ENCODE measurements at places on chromosomes 3 and 15.

GRCh38 chr15:80861731-80862170, 82.6 kb downstream of the CEMIP start:
- no peak for DNase-seq

DNA sequence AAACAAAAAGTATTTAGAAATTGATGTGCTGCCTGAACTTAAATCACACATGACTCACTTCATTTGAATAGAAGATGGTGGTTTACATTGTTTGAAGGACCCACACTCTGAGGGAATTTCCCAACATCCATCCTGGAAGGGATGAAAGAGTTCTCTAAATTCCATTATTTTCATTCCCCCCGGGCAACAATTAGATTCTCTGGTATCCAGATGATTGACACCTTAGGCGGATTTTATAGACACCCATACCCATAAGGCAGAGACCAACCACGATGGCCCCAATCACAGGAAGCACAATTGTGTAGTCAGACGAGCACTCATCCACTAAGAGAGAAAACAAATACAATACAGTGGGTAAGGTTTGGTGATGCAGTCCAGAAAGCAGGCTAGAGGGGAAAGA, 24.6 kb upstream of the MCCC1 start:
- DNase-seq, result no peak

DNA sequence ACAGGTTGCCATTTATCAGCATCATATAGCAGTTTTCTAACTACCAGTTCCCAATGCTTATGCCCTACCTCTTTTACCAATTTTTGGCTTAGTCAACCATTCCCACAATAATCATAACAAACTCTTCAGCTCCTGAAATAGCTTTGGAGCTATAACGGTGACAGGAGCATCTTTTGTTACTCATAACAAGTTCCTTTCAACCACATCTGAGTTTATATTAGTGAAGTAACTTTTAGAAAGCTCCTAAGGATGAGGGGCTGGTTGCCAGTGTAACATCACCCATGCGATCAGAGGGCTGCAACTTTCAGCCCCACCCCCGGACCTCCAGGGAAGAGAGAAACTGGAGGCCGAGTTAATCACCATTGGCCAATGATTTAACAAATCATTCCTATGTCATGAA, 495.3 kb upstream of the RASGRP1 start:
- DNase-seq, result no peak

GRCh38 chr3:156373095-156373494, 181.8 kb downstream of the SSR3 start:
- DNase-seq, result no peak

GRCh38 chr15:86101818-86102217, 22.1 kb downstream of the AGBL1 start:
- DNase-seq, result no peak

GRCh38 chr3:115550285-115550761, 73.0 kb upstream of the GAP43 start:
- DNase-seq, result no peak

- no peak for DNase-seq
Observed at GRCh38 chr3:55402886-55403609, 84.1 kb downstream of the WNT5A start.

DNA sequence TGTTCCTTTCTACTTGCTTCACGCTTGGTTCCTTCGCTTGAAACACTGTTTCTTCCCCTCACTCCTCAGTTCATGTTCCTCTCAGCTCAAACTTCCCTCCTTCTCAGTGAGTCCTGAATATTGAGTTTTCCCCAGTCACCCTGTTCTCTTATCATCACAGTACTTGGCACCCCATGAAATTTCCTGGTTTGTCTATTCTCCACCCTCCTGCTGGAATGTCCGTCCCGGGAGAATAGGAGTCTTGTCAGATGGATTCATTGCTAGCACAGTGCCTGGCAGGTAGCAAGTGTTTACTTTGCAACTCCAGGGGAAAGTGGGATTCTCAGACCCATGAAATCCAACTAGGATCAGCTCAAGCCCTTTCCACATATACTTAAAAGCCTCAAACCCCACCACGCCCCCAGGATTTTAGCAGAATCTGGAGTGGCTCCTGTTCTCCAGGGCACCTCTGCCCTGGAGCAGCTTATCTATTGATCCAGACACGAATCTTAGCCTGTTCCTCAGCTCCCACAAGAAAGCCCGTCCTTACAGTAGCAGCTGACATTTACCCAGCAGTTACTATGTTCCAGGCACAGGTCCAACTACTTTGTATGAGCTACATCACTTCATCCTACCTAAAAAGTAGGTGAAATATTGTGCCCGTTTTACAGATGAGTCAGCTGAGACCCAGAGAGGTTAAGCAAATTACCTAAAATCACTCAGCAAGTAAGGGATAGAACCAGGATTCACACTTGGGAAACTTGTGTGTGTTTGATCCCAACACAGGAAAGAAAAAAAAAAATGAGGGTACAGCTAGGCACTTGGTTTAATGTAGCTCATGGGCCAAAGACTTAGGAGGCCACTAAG, 36.8 kb upstream of the MAP3K13 start:
- no peak for DNase-seq

DNA sequence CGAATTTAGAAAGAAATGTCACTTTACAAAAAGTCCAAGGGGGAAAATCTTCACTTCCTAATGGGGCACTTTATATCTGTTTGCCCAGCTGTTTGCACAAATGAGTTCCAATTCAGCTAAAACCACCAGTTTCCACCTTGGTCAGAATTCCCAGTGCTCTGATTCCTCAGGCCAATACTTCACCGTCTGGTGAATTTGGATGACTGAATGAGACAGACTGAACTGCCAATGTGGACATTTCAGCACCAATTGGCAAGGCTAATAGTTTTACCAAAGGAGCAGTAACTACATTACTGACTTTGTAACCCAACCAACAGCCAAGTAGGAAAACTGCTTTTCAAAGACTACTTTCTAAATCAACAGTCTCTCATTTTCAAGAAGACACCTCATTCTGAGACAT, 51.8 kb downstream of the ABI3BP start:
- no peak for DNase-seq

DNA sequence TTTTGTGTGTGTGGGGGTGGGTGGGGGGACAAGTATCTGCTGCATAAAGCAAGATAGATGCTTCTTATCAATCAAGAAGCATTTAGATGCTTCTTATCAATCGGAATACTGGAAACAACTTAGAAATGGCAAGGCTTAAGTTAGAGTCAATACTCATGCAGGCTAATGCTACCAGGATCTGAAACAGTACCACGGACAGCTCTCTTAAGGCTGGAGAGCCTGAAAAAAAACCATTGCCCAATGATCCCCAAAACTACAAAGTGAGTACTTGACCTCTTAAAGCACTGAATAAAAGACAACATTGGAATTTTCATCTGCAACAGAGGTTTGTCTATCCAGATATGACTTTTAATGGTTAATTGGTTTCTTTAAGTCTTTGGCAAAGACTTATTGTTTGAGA, 262.3 kb downstream of the GAP43 start:
- DNase-seq, result peak; percentile 14

DNA sequence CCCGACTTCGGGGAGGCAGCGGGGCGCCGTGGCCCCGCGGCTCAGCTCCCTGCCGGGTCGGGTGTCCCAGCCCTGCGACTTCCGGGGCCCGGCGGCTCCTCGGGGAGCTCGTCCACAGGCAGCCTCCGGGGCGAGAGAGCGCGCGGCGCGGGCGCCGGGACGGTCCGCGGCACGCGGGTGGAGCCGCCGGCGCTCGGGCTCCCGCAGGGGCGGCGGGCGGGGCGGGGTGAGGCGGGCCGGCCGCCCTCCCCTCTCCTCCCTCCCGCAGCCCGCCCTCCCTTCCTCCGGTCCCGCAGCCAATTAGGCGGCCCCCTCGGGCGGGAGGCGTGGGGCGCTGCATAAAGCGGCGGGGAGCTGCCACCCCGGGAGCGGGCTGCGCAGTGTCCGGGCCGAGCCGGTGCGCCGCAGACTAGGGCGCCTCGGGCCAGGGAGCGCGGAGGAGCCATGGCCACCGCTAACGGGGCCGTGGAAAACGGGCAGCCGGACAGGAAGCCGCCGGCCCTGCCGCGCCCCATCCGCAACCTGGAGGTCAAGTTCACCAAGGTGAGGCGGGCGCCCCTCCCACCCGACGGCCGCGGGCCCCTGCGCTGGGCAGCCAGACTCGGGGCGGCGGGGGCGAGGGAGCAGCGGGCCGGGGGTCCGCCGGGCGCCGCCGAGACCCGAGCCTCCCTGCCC, at the start of gene ALDH1A3:
Gene ALDH1A3 (plus strand): TSS at position 368 of the 675 bp plus-strand sequence. CDS start 77 bp downstream, at position 445.
- no peak for DNase-seq

- no peak for DNase-seq
Observed at GRCh38 chr3:170542704-170543103, 43.2 kb downstream of the SLC7A14 start.

DNA sequence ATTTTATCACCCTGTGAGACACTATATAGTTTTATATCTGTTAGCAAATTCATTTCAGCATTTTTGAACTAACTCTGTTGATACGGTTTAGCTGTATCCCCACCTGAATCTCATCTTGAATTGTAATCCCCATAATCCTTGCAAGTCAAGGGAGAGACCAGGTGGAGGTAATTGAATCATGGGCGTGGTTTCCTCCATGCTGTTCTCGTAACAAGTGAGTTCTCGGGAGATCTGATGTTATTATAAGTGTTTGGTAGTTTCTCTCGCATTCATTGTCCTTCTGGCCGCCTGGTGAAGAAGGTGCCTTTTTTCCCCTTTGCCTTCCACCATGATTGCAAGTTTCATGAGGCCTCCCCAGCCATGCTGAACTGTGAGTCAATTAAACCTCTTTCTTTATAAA, 53.2 kb upstream of the TMC3 start:
- DNase-seq, result no peak

DNA sequence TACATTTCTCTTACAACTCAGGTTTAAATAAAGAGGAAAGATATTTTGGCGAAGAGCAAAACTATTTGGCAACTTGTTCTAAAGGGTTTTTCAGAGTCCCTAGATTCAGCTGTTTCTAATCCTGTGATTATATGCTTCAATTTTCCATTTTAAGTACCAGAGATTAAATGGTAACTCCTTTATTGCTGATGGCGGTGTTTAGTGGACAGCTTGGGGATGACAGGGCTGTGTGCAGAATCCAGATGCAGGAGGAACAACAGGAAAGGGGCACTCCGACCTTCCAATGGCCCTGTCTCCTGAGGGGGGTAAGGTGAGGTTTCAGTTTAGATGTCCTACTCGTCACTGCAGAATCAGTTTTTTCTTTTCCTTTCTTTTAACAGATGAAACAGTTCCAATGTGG, 405.0 kb downstream of the PDCD6IP start:
- DNase-seq, result no peak

DNA sequence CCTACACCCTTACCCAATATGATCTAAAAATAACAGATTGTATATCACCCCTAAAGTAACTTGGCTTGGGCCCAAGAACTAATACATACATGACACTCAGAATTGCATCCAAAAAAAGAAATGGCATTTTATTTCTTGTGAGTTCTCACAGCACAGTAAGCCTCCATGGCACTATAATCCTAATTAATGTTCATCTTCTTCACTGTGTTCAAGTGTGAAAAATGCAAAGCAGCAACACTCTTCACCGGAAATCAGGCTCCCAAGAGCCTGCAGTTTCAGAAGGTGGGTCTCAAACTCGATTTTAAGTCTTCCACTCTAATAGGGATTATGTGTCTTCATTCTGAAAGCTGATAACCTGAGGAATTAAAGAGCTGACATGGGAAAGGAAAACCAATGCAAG, 142.8 kb upstream of the TSC22D2 start:
- DNase-seq, result no peak

- no peak for DNase-seq
Observed at GRCh38 chr3:38095669-38096483, 41.1 kb downstream of the ACAA1 start.

All from KBM-7 (cell line).